ENCODE measurements at places on chromosomes 1 and 21. TPM values are rescaled to one million over a fixed set of nuclear protein-coding genes. Genes with fewer than 3 reads are reported as not detected.

GRCh38 chr1:165403835-165404482, 41.0 kb downstream of the RXRG start:
- DNase-seq = no peak

DNA sequence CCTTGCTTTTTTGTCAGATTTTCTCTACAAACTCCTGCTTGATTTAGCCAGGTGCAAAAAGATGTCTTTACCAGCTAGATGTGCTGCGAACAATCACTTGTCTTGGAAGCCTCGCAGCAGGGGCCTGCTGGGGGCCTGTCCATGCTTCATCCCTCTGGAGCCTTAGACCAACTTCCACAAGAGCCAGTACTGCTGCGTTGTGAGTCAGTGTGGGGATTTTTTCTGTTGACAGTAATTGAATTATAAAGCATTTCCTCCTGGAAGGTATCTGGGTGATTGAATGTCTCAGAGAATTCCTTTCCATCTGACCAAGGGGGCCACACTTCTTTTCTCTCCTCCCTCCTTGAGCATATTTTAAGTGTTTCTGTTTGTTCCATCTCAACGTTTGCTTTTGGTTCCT, 40.4 kb upstream of the LDLRAP1 start:
- DNase-seq = no peak

GRCh38 chr1:203252678-203253077, 23.2 kb upstream of the CHIT1 start:
- no peak for DNase-seq

DNA sequence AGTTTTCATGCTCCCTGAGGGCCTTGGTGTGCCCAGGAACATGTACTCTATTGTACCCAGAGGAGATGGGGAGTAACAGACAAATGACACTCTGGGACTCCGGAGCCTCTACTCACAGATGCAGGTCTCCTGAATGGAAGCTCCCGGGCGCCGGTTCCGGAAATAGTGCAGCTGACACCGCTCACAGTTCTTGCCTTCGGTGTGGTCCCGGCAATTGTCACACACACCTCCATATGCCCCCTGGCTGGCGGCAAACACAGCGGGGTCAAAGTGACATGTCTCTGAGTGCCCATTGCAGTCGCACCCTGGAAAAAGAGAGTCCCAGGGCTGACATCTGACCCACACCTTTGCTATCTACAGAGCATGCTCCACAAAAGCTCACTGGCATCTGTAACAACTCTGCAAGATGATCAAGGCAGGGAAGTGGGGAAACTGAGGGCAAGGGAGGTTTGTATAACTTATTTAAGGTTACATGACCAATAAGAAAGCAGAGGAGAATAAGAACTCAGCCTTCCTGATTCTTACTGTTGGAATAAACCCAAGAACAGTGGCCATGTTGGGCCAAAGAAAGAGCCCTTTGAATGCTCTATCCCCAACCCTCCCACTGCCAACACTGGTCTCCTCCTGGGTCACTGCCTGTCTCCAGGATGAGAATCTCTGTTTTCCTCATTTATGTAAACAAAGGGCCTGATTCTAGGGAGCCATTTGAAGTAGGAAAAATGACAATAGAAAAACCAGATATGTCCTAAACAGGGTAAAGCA, 22.4 kb downstream of the LAMB3 start:
- DNase-seq = no peak

GRCh38 chr21:33684923-33685560, 42.7 kb downstream of the ITSN1 start:
- DNase-seq = no peak

GRCh38 chr1:12179111-12179519, 12.3 kb downstream of the TNFRSF1B start:
- DNase-seq = no peak

DNA sequence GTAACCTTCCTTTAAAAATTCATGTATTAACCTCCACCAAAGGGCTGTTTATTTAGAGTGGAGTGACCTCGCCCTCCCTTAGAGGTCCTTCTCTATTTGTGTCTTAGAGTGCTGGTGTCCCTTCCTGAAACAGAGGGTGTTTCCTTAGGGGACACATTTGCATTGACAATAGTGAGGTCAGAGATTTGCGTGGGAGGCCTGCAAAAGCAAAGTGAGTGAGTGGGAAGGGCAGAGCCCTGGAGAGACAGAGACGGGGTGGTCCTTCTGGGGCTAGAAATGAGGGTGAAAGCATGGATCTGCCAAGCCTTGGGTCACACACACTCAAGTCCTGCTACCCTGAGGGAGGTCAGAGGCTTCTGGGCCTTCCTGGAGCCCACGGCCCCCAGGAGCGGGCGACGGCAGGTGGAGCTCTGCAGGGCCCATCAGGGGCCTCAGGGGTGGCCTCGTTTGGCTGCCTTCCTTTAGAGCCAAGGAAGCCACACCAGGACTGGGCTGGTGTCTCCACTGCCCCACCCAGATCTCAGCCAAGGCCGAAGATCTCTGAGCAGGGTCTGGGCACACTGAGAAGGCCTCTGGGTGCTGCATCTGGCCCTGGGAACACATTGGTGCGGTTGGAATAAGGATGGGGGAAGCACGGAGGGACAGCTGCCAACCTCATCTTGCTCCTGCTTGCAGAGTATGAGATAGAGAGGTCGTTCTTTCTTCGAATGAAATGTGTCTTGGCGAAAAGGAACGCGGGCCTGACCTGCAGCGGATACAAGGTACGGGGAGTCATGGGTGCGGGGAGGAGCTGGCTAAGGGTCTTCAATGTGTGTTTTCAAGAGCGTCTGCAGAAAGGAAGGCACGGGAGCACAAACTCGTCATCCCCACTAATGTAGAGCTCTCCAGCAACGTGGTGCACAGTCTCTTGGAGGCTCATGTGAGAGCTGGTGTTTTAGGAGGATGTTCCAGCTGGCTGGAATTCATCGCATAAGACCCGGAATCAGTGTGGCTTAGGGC, 23.8 kb downstream of the SIM2 start:
- DNase-seq = no peak

GRCh38 chr1:31668303-31668883, 23.7 kb upstream of the PEF1 start:
- DNase-seq = no peak

DNA sequence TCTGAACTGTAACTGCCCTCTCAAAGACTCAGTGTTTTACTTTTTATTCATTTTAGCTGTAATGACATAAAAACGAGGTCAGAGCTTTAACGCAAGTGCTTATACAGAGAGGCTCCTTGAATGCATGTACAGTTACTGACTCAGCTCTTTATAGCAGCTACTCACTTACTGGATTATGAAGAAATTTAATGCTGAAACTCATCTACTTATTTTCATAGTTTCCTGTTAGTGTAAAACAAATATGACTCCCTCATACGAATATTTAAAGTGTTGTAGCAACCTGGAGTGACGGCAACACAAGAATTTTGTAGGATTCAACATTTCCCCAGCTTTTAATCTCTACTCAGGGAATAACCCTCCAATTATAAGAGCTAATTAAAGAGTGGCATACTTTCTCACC, 32.7 kb downstream of the ADSS2 start:
- DNase-seq = no peak

- DNase-seq = no peak
Observed at GRCh38 chr1:25484096-25484495, 53.4 kb downstream of the MACO1 start.

DNA sequence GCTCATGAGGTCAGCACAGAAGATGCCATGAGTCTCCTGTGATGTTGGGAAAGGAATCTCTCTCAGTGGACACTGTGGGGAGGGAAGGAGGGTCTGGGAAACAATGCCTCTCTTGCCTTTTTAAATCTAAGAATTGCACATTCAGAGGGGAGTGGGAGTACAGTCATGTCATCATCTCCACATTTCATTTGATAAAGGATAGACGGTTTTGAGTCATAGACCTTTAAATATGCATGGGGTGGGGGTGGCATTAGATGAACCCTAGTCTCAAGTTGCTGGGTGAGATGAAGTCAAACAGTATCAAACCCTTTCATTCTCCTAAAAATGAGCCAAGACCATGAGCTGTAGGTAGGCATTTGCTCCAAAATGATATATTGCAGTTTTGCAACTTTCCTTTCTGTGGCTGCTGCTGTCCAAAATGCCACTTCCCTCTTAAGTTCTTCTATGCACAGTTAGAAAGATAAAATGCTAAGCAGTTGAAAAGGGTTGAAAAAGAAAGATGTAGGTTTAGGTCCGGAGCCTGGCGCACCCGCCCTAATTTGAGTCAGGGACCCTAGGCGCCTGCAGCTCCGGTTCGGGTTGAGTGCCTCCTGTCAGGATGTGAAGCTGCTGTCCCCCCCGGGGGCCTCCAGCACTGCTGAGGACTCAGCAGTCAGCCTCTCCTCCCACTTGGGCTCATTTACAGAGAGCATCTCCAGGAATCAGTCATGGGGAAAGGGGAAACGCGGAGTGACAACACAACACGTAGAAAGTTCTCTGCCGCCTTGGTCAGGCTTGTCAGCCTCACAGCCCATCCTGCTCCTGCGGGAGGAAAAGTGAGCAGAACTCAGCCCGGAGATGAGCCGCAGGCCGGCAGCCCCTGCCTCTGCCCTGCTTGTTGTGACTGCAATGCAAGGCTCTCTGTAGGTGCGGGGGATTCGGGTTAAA, 479.3 kb upstream of the RUNX1 start:
- no peak for DNase-seq

DNA sequence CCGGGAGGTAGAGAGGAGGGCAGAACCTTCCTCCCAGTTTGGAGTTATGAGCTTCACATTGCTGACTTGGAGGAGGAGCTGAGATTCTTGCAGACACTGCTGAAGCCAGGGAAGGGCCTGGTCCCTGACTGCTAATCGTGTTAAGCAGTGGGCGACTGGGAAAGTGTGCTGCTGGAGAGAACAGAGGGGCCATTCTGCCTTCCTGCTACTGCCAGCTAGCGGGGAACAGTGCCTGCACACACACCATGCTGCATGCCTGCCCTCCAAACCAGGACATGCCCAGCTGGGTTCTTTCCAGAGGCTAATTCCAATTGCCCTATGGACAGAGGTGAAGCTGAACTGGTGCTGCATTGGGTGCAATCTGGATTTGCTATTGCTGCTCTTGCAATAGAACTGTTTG, 281.4 kb downstream of the AJAP1 start:
- DNase-seq = no peak

- no peak for DNase-seq
Observed at GRCh38 chr1:240414237-240414636, 197.7 kb downstream of the GREM2 start.

- DNase-seq = no peak
Observed at GRCh38 chr1:67650061-67650460, 34.9 kb upstream of the GADD45A start.

- peak; percentile 46 for DNase-seq
Observed at GRCh38 chr1:115426231-115426771, 88.3 kb upstream of the NGF start.

DNA sequence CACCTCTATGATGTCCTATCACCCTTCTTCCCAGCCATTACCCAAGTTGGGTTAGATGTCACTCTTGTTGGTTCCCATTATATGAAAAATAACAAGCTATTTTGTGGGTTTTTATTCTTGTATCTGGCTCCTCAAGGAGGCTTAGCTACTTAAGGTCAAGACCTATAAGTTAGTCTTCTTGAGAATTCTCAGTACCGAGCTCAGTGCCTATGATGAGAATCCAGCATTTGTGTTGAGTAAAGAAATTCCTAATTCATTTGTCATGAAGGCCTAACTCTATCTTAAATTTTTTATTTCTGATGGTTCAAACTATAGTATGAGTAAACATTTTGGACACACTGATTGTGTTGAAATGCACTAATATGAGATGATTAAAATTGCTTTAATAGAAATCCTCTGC, 15.9 kb downstream of the NUF2 start:
- no peak for DNase-seq

GRCh38 chr1:156887317-156887716, 6.2 kb upstream of the PEAR1 start:
- DNase-seq = no peak

The PROK1 gene
- not detected for polyA plus RNA-seq

The OTUD3 gene
- polyA plus RNA-seq = 30.7 TPM

The FNDC10 gene
- polyA plus RNA-seq = 3.7 TPM

The C4BPA gene
- 0.33 TPM for polyA plus RNA-seq

The VHLL gene
- polyA plus RNA-seq = not detected

The WDR64 gene
- polyA plus RNA-seq = 0.42 TPM

The OR2AK2 gene
- polyA plus RNA-seq = not detected

The ITSN1 gene
- polyA plus RNA-seq = 52.4 TPM

The PCSK9 gene
- polyA plus RNA-seq = 11.8 TPM

The LRRC38 gene
- polyA plus RNA-seq = 7.7 TPM

The KRTAP6-1 gene
- polyA plus RNA-seq = not detected

The RGS8 gene
- polyA plus RNA-seq = not detected

The SCAMP3 gene
- 72.1 TPM for polyA plus RNA-seq

The B3GALT2 gene
- 11.8 TPM for polyA plus RNA-seq

The AVPR1B gene
- 0.47 TPM for polyA plus RNA-seq
